ENCODE measurements at places on chromosomes 7 and 10.

- DNase-seq, result no peak
Measured at GRCh38 chr7:36155811-36156361, 2.8 kb downstream of the EEPD1 start.

DNA sequence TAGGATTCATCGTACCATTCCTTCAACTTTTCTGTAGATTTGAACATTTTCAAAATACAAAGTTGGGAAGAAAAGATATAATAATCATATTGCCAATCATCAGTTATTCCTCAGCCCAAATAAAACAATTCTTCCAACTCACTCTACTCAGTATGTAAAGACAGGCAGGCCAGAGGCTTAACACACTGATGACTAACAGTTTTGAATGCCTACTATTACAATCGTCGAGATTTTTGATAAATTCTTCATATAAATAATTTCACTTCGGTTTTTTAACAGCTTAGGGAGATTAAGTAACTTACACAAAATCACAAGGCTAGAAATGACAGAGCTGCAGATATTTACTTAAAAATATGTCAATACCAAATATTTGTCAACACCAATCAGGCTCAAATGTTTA is 17.6 kb downstream of the CYTH3 start:
- DNase-seq, result no peak

DNA sequence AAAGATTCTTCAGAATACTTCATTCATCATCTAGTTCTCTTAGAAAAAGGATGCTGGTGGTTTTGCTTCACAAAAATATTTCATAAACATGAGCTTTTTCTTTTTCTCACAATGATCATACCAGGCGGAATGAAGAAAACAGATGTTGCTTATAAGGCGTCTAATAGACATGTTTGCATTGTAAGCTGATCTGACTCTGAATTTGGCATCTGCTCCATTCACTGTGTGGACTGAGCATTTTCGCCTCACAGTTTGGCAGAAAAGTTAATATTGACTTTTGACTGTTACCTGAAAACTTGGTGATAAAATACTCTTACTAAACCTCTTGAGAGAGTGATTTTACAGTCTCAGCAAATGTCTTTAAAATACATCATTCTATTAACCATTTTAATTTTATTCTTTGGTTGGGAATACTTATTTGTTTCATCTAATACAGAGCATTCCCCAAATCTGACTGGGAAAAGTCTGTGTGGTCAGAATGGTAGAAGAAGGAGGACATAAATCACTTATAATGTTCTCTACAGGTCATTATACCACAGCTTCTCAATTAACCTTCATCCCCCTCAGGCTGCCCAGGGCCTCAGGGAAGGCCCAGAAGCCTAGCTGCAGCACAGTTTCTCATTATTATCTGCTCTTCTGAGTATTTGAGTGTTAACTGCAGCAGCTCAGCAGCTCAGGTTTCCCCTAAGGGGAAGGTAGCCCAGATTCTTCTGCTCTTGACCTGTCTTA is 121.6 kb upstream of the KAT6B start:
- no peak for DNase-seq

DNA sequence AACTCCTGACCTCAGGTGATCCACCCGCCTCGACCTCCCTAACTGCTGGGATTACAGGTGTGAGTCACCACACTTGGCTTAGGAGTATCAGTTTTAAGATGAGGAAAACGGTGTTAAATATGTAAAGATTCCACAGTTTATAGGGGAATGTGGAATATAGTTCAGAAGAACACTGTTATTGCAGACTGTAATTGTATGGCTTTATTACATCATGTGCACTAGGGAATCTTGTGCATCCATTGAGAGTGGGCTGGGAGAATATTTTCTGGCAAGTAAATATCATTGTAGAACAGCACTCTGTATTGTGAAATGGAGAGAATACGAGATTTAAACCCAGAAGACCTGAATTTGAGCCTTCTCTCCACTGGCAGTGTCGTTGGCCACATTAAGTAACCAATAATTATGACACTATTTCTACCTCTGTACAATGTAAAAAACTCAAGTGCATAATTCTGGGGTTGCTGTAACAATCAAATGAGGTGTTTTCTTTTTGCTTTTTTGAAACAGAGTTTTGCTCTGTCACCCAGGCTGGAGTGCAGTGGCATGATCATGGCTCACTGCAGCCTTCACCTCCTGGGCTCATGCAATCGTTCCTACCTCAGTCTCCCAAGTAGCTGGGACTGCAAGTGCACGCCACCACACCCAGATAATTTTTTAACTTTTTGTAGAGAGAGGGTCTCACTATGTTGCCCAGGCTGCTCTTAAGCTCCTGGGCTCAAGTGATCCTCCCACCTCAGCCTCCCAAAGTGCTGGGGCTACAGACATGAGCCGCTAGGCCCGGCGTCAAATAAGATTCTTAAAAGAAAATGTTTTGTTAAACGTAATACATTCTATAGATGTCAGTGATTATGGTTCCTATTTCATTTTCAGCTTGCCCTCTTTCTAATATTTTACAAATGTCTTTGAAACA is 12.0 kb upstream of the PARD3 start:
- DNase-seq, result no peak

DNA sequence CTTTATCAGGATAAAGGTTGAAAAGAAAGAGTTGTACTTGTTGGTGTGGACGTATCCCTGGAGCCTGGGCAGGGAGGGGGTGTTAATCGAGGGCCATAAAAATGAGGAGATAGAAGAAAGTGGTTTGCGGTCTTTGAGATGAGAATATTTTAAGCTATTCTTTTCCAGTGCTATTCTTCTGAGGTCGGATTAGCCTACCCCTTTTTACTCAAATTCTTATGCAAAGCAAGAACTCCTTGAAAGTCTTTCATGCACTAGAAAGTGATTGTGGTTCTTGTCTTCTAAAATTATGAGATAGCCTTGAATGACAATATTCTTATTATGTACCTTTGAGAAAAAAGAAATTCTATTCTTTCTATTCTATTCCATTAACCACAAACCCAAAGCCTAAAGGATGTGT is 201.3 kb upstream of the SEMA3C start:
- no peak for DNase-seq

DNA sequence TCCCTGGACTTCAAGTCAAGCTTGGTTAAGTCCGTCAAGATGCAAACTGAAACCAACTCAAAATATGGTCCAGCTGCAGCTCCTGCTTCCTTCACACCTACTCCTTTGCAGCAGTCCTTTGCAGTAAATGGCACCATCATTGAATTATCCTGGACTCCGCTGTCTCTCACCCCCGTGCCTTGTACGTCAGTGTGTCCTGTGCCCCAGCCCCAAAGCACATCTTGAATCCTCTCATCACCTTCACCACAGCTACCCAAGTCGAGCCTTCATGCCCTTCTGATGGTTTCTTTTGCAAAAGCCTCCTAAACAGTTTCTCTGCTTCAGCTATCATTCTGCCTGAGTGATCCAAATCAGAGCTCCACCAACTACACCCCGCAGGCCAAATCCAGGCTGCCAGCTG is 88.4 kb upstream of the LEP start:
- DNase-seq, result no peak

DNA sequence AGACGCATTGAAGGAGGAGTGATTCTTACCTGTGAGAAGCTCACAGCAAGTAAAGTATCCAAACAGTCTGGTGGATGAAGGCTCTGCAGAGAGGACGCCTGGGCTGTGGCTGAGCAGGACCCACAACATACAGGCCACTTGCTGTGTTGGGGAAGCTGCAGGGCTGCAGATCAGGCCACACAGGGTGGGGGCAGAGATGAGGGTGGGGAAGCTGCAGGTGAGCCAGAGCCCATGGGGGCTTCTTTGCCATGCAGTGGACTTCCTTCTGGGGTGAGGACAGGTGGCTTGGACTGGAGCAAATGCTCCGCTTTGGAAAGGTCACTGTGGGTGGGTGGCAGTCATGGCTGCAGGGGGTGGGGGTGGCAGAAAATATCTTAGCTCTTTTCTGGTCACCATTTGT is 214.8 kb downstream of the GLRX3 start:
- no peak for DNase-seq

GRCh38 chr10:13615650-13616300 is 29.0 kb downstream of the PRPF18 start:
- DNase-seq, result no peak

DNA sequence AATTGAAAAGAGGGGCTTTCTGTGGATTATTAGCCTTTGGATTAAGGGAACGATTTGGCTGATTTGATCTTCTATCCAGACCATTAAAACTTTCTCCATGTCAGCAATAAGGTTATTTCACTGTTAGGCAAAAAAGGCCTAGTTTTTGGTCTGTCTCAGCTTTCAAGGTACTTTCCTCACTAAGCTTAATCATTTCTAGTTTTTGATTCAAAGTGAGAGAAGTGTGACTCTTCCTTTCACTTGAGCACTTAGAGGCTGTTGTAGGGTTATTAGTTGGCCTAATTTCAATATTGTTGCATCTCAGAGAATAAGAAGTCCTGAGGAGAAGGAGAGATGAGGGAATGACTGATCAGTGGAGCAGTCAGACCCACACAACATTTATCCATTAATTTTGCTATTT is 596.0 kb upstream of the TPK1 start:
- DNase-seq, result no peak

DNA sequence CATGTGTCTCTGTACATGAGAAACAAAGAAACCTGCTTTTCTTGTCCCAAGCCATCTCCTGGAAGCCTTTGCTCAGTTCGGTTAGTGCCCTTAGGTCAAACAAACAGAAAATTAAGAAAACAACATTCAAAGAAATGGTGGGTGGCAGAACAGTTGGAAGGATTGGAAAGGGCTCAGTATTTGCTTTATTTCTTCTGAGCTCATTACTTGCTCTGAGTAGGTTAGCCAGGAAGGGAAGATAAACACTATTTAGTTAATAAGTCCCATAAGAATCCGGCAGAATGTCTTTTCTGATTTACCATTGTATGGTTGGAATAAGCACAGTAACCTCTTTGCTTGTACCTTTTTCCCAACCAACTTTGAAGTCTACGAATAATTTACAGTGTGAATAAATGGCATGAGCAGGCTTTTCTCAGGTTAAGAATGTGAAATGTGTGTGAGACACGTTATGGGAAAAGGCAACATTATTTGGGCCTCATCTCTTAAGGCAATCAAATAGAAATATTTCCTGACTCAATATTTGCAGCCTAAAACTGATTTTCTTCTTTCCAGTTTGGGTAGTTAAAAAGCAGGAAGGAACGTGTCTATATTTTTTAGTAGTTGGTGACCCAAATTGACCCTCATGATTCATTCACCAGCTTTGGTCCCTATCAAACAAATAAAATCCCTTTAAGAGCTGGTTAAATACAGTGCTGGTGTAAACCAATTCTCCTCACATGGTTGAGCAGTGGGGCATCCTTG is 158.5 kb downstream of the DKK1 start:
- no peak for DNase-seq

DNA sequence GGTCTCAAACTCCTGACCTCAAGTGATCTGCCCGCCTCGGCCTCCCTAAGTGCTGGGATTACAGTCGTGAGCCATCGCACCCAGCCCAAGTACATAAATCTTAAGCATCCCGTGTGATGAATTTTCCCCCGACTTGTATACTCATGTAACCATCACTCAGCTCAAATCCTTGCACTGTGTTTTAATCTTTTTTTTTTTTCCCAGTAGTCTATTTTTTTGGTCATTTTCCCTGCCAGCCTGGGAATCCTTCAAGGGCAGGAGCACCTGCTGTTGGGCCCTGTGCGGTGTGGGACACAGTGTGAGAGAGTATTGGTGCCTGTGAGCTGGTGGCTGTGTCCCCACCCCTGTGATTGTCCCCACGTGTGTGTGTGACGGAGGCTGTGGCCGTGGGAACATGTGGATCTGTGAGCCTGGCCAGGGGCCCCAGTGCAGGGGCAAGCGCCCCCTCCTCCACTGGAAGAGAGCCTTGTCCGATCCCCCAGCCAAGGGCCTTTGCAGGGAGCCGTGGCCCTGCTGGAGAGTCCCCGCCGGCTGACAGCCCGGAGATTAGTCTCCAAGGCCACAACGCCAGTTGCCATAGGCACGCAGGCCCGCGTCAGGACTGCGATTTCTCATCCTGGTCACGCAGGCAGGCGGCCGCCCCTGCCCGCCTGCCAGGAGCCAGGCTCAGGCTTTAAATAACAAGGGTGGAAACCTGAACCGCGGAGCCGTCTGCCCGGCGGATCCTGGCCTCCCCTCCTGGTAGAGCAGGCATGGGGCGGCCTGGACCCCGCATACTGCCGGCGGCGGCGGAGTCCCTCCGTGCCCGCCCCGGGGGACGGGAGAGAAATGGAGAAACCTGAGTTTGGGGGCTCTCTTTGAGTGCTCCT is 26.5 kb downstream of the GTF2IRD1 start:
- no peak for DNase-seq

Data from CD4-positive, alpha-beta T cell treated with Interleukin-2 at 100 ng/mL for 4 hours (primary cell).